Esophagus squamous epithelium (tissue), 5 donors: ENCODE measurements at places on chromosomes 13 and 19. TPM values are rescaled to one million over a fixed set of nuclear protein-coding genes. Genes with fewer than 3 reads are reported as not detected.

DNA sequence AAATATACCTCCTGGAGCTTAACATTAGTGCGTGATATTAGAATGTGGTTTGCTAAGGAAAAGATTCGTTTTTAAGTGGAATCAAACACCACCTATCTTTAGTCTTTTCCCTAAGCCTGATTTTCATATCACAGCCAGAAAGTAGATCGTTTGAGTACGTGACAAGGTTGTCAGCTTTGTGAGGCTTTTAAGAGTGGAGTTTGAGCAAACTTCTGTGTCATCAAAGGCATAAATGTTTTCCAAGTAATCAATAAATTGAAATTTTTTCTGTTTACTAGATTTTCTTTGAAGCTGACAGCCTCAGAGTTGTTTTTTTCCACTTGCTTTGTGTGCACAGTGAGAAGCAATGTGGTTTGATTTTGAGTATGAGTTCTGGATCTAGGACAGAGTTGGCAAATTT is 6.5 kb upstream of the ZNF331 start:
- no peak for DNase-seq

- no peak for DNase-seq
These were observed 20.0 kb downstream of the UPF1 start for GRCh38 chr19:18851673-18852325.

DNA sequence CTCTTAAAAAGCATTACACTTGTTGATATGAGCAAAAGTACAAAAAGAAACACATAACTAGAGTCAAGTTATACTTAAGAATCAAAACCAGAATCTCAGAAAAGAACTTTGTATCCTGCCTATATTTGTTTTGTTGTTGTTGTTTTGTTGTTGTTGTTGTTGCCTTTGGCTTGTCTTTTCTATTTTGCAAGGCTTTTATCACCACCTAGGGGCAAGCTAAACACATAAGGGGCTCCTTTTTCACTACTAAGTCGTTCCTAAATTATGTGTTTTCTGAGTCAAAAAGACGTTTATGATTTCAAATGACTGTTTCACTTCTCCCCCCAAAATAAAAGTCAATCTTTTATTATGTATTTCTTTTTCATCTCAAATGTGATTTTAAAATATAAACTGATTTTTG is 250.2 kb downstream of the RBM26 start:
- DNase-seq = no peak

GRCh38 chr19:31979362-31979761 is 366.0 kb upstream of the ZNF507 start:
- DNase-seq = no peak

DNA sequence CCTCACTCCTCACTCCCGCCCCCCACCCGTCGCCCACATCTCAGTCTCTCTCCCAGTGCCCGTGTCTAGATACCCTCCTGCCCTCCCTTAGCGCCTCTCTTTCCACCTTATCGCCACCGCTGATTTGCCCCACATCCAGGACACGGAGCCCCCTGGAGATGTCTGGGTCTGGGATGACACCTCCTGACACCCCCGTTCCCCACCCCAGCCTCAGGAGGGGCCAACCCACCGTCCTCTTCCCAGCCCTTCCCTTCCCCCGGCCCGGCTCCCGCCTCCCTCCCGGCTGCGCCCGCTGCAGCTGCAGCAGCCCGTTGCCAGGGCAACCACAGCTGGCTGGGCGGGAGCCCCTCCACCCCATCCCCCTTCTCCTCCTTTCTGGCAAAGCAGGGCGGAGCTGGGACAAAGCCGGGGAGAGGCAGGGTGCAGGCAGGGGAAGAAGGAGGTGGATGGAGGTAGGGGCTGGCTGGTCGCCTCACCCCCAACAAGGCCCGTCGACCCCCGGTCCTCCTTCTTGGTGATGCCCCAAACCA is 13.5 kb downstream of the DPF1 start:
- no peak for DNase-seq

DNA sequence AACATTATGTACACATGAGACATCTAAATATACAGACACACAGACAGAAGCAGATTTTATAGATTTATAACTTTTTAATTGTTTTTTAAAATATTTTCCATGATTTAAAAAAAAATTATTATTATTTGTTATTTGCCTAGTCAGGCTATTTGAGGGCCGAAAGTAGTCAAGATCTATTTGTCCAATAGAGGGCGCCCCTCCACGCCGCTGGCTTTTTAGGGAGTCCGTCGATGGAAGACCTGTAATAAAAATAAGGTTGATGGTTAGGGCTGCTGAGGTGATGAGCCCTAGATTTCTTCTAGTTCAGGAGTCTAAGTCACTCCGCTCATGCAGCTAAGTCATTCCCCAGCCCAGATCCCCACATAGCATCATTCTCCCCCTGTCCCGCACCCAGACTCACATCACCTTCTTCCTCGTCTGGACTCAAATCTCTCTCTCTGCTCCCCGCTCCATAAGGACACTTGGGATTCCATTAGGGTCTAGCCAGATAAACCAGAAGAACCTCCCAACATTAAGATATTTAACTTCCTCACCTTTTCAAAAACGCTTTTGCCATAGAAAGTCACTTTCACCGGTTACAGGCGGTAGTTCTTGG is 33.9 kb upstream of the CEACAM21 start:
- DNase-seq = no peak

DNA sequence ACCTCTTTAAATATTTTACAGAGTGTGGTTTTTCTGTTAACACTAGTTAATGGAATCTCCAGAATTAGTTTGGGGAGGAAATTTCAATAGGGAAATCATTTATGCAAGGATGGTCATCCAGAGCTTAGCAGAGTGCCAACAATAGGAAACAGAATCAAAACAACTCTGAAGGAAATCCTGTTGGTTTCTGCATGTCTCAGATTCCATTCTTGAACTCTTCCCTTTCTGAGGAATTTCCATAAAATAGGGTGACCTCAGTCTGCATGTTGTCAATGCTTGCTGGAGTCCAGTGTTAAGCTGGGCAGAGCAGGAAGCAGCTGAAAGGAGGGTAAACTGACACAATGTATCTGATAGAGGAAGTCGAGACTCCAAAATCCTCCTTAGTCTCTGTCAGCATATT is 16.9 kb downstream of the CBY2 start:
- DNase-seq = no peak

- no peak for DNase-seq
These were observed 66.6 kb upstream of the XPO4 start for GRCh38 chr13:20969182-20969581.

DNA sequence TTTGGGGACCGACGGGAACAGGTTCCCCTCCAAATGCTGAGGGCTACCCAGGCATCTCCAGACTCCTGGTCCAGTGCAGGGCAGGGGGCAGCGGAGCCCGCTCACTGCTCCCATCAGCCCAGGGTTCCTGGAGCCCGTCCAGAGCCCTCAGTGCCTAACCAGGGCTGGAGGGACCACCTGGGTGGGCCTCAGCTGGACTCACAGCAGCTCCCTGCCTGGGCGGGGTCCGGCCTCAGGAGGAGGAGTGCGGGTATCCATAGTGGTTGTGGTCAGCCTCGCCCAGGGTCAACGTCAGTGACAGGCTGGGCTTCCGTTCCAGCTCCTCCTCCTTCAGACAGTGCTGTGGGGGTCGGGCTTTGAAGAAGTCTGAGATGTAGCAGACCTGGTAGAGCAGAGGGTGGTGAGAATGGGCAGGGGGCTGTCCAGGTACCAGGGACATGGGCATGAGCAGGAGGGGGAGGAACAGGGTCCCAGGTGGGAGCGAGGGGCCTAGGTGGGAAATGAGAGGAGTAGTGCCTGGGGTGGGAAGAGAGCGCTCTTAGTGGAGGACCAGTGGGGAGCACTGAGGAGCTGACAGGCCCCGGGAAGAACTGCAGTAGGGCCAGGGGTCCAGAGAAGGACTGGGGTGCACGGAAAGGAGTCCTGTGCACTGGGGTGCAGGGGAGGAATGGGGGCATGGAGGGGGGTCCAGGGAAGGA is 9.9 kb downstream of the PLPP2 start:
- no peak for DNase-seq

GRCh38 chr13:94300401-94300800 is 179.1 kb downstream of the DCT start:
- no peak for DNase-seq

GRCh38 chr13:44755872-44756271 is 179.7 kb upstream of the TSC22D1 start:
- no peak for DNase-seq

DNA sequence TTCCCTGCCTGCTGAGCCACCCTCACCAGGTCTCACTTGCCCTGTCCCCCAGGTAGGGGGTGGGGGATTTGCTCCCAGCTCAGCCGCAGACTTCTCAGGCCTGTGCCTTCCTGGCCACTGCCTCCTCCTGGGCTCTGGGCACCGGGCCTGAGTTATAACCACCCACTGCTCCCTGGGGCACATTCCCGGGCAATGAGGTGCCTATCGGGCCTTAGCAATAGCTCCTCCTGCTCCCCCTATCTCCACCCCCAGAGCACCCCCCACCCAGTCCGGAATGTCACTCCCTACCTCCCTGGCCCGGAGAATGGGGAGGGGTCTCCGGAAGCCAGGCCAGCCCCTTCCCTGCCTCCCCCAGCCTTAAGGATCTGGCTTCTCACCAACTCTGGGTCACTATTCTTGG is at the start of gene KLK5:
Gene KLK5, minus strand, starts transcription at position 129 of the 400 bp plus-strand sequence. CDS start 381 bp downstream, outside the sequence.
- no peak for DNase-seq

DNA sequence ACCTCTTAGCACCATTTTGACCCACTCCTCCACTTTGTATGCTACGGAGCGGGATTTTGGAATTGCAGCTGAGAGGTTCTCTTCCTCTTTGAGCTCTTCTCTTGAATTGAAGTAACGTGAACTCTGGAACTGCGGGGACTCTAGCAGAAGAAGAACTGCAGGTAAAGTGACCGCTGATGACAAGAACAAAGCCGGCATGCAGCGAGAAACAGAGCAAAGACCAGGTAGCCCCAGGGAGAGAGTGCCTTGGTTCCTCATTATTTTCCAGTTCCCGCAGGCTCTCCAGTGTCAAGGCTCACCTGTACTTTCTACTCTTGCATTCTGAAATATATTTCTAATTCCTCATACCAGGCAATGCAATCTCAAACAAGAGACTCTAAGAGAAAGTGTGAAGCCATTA is 260.3 kb upstream of the GPC6 start:
- DNase-seq = no peak

DNA sequence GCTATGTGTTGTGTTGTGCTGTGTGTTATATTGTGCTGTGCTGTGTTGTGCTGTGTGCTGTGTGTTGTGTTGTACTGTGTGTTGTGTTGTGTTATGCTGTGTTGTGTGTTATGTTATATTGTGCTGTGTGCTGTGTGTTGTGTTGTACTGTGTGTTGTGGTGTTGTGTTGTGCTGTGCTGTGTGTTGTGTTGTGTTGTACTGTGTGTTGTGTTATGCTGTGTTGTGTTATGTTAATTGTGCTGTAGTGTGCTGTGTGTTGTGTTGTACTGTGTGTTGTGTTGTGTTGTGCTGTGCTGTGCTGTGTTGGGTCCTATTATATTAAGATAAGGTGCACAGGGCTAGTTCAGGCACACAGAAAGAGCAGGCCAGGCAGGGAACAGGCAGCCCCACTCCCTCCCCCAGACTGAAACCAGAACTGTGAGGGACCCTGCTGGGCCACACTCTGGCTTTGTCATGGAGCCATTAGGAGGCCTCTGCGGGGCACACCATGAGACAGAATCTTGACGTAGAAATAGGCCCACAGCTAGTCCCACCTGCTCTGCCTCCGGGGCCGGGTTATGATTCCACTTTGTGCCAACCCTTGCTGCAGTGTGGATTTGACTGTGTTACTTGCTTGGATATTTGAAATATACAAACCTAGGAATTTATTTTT is 12.1 kb downstream of the SOX1 start:
- DNase-seq = no peak

GRCh38 chr13:113110048-113110851 is 4.7 kb downstream of the F7 start:
- DNase-seq = no peak

- DNase-seq = no peak
These were observed 78.0 kb downstream of the ZC3H13 start for GRCh38 chr13:45974500-45974899.

DNA sequence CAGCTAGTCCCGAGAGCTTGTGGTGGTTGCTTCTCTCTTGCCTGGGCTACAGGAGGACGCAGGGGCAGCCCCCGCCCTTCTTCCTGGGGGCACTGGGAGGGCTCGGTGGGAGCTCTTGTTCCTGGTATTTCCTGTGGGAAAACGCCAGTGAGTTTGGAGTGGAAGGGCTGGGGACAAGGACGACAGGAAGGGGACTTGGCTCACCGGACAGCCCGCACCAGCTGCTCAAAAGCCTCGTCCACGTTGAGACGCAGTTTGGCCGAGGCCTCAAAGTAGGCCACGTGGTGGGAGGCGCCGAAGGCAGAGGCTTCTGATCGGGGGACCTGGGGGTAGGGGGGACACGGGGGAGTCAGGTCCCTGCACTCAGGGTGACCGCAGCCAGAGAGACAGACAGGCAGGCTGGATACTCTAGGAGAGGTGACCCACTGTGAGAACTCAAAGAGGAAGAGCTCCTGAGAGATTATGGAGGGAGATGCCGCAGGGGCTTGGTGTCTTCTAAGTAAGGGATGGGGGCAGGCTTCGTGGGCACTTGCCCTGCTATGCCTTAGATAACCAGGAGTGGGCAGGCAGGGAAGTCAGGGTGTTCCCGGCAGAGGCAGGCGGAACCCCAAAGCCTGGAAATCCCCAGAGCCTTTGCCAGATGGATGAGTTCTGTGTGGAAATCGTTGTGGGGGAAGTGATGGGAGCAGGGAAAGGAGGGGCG is 4.3 kb downstream of the RRAS start:
- DNase-seq = no peak

DNA sequence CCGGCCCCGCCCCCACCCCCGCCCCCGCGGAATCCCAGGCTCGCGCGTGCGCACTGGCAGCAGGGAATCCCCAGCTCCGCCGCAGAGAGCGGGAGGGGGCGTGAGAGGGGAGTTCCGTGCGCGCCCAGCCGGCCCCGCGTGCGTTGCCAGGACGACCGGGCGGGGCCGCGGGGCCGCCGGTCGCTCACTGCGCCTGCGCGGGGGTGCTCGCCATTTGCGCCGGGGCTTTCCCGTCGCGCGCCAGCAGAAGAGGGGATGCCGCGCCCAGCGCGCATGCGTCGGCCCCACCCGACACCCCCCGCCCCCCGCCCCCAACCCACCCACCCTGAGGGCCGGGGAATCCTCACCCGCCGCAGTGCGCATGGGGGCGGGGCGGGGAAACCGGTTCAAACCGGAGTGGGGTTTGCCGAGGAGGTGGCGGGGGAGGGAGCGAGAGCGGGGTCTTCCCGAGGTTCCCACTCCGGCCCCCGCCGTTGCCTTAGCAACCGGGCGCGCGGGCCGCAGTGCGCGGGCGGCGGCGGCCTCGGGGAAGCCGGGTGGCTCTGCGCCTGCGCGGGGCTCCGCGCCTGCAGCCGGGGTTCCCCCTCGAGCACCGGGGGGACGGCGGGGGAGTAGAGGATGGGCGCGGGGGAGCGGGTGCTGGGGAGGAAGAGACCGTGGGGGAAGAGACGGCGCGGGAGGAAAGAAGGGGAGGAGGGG is 15.1 kb downstream of the CCDC124 start:
- DNase-seq = peak; percentile 34

Gene SCN1B
- 1.2 TPM for total RNA-seq

Gene ZNF441
- total RNA-seq = 2.8 TPM

Gene SIGLECL1
- total RNA-seq = not detected

Gene PCDH17
- 1.8 TPM for total RNA-seq

Gene ACP7
- not detected for total RNA-seq
